ENCODE measurements at places on chromosomes 11 and 22.

DNA sequence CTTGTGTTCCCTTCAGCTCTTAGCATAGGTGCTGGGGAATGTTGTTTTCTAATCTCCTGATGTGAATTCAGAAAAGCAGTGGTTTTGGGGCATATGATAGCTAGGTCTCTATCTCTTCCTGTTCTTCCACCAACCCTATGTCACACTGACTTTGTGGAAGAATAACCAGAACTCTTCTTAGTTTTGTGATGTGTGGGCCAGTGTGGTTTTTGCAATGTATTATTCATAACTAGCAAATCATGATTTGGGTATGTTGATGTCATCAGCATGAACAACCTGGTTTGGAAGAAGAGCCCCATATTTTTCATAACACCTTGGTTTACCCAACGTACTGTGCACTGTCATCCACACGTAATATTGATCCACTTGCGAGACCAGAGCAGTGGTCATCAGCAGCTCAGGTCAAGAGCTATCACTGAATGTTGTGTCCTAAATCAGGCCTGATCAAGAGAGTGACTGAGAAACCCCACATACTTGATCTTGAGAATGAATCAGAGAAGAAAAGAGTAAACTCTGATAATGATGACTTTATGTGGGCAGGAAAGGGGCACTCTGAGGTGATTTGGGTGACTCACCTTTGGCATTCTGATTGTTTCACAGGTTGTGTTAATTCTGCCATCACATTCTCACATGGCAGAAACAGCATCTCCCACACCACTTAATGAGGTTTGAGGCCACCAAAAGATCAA lies 19.4 kb upstream of the MS4A6E start:
- no peak for DNase-seq

- no peak for DNase-seq
These were observed 24.5 kb downstream of the FAM227A start for GRCh38 chr22:38631724-38632123.

- no peak for DNase-seq
These were observed 1430.7 kb downstream of the BRD1 start for GRCh38 chr22:48396785-48397530.

- DNase-seq: no peak
These were observed 759 bp downstream of the CPT1A start for GRCh38 chr11:68840661-68841653.

- peak; percentile 57 for DNase-seq
These were observed at the start of gene B4GALNT4 for GRCh38 chr11:369336-370018. TSS of gene B4GALNT4 (plus strand) at chr11:369499. CDS start at chr11:369804, 305 bp downstream.

- DNase-seq: no peak
These were observed 1.2 kb upstream of the DUSP8 start for GRCh38 chr11:1573077-1573902.

- DNase-seq: no peak
These were observed 452.6 kb downstream of the LUZP2 start for GRCh38 chr11:24949406-24949805.

DNA sequence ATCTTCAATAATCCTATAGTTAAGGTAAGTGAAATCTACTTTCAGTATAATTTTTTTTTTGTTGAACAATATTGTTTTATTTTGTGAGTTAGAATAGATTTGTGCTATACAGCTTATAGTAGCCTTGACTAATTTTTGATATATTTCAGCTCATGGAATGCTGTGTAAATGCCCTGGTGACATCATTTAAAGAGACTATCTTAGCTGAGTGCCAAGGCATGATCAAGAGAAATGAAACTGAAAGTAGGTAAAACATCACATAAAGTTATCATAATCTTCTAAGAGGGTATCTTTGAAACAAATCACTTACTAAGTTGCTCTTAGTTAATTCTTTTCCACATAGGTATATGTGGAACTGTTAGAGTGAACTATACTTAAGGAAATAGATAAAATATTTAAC lies 51.4 kb upstream of the ACAT1 start:
- DNase-seq: no peak

DNA sequence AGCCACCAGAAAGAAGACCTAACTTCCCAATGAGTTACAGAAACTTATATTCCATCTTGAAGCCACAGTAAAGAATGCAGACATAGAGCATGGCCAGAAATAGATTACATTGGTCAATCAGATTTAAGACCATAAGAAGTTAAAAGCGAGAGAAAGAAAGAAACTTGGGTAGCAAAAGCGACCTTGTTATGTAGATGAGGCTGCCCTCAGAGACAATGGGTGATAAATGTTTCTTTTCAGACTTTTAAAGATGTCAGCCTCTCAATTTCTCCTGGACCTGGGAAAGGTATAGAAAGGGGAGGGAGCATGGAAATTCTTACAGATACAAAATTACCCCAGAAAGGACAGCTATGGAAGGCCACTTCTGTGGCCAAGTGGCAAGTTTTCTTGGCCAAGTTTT lies 732.6 kb upstream of the LUZP2 start:
- no peak for DNase-seq

DNA sequence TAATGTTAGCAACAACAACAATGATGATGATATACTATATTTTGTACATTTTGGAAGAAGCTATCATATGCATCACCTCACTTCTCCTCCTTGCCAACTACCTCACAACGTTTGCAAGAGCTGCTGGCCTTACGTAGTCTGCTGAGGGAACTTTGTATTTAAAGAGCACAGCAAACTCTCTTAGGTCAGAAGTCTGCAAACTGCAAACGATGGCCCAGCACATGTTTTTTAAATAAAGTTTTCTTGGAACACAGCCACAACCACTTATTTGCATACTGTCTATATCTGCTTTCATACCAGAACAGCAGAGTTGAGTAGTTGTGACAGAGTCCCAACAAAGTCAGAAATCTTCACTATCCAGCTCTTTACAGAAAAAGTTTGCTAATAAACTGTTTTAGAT lies 261.7 kb downstream of the TENM4 start:
- DNase-seq: no peak

DNA sequence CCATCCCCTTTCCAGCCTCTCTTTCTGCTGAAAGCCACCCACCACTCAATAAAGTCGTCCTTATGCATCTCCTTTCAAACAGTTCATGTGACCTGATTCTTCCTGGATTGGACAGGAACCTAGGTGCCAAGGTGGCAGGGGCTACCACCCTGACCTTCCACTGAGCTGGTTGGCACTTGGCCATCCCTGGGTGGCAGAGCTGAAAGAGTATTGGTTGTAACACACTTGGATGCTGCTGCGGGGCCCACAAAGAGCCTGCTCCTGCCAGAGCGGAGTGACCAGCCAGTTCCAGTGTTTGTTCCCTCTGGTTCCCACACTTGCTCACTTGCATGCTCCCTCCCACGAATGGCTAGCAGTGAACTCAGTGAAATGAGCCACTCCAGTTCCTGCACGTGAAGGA lies 57.2 kb upstream of the OR4C15 start:
- DNase-seq: no peak

GRCh38 chr11:115887316-115887715 lies 383.1 kb upstream of the CADM1 start:
- DNase-seq: no peak

GRCh38 chr11:36230779-36231699 lies 58.2 kb downstream of the COMMD9 start:
- DNase-seq: no peak

DNA sequence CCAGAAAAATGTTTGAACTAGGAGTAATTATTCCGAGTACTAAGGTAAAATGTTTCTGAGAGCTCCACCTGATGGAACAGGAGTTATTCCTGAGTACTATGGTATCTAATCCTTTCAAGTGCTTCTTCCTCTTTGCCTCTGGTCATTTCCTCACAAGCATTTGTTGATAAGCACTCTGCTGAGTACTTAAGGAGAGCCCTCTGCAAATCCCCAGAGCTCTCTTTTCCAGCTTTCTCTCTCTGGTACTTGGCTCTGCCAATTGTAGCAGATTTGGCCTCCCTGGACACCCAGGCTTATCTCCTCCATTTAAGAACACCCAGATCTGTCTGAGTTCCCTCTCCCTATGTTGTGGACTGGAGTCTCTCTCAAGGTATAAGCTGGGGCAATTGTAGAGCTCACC lies 457.0 kb downstream of the MN1 start:
- peak; percentile 22 for DNase-seq

GRCh38 chr22:49672014-49672516 lies 155.6 kb downstream of the BRD1 start:
- no peak for DNase-seq

DNA sequence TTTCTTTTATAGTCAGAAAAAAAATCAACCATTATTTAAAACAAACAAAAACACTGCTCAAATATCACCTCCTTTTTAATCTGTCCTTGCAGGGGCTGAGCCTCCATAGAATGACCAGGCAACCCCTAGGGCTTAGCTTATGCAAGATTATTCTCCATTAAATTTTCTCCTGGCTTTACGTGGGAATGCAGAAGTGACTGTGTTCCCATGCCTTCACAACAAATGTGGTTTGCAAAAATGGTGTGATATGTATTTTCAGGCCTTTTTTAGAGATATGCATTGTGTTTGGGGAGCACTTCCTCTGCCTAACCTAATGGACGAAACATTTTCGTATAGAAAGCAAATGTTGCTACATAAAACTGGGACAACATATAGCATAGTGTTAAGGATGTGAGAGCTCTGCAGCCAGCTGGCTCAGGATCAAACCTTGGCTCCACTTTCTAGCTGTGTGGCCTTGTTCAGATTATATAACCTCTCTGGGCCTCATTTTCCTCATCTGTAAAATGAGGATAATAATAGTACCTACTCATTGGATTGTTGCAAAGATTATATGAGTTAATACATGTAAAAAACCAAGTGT lies 82.6 kb downstream of the PARVA start:
- DNase-seq: no peak

GRCh38 chr11:8913961-8914660 lies 3.1 kb downstream of the AKIP1 start:
- peak; percentile 53 for DNase-seq

GRCh38 chr11:133350045-133350444 lies 182.3 kb downstream of the OPCML start:
- DNase-seq: no peak

DNA sequence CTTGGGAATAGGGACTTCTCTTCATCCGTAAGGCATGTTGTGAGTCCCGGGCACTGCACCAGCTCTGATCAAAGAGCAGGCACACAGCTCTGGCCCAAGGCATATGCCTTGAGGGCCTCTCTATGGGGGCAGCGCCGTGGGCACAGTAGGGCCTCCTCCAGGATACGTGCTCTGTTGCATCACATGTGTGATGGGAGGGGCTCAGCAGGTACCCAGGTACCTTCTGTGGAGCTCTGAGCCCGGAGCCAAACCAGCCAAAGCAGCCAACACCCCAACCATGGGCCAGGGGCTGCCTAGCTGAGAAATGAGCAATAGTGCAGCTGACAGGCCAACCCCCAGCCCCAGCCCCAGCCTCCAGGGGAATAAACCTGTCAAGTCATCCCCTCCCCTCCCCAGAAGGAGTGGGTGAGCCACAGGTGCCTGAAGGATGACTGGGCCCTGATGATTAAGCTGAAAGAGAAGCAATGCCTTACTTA lies 79.7 kb upstream of the SHISAL1 start:
- peak; percentile 4 for DNase-seq

- no peak for DNase-seq
These were observed 36.2 kb upstream of the CSNK2A3 start for GRCh38 chr11:11389238-11389637.

- no peak for DNase-seq
These were observed 8.6 kb upstream of the UPB1 start for GRCh38 chr22:24486501-24486921.

DNA sequence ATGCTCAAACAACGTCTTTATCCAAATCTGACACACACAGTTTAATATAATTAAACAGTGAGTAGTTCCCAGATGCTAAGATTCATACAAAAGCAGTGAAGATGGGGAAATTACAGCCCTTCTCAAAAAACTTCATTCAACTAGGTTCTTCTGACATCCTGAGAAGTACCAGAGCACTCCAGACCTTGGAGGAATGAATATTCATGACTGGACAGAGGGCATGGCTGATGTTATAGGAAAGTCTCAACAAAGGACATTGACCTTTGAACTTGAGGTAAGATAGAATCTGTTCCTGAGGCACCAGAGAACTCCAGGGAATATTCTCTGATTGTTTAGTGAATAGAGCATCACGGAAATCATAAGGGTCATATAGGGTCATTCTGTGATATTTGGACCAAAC lies 106.4 kb upstream of the SLC5A12 start:
- DNase-seq: no peak

DNA sequence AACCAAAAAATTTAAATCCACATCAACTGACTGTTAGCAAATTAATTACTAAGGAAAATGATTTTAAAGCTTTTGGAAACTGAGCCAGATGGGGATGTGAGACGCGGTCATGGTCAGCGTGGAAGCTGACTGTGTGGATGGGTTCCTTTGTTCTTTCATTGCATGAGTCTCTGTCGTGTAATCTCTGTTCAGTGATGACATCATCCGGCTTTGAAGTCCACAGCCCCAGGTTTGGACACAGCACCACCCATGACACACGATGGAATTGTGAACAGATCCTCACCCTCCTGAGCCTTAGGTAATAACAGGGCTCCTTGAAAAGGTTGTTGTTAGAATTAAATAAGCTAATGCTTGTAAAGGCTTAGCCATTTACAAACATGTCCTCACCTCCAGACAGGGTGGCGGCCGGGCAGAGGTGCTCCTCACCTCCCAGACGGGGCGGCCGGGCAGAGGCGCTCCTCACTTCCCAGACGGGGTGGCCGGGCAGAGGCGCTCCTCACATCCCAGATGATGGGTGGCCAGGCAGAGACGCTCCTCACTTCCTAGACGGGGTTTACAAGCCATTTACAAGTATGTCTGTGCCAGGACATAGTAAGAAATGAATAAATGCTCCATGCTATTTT lies 677.3 kb downstream of the TBC1D22A start:
- no peak for DNase-seq

GRCh38 chr11:102237096-102237735 lies 80.1 kb upstream of the BIRC3 start:
- DNase-seq: no peak

- no peak for DNase-seq
These were observed 4.5 kb upstream of the CYB5R2 start for GRCh38 chr11:7677796-7678201.

- DNase-seq: no peak
These were observed 730 bp downstream of the LMNTD2 start for GRCh38 chr11:559712-560304.

DNA sequence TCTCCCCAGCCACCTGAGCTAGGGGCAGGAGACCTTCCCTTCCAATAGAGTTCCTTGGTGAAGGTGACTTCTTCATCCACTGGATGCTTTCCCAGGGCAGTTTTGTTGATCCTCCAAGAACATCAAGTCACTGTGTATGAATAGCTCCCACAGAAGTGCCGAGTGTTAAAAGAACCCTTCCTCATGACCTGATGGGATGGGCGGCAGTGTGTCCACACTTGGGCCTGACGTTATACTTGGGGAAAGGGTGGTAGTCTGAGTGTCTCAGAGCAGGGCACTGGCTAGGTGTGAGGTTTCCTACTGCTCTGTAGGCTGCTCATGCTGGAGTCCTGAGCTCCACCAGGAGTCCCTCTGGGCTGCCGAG lies 7.6 kb upstream of the LYVE1 start:
- no peak for DNase-seq

Measured in WERI-Rb-1 (cell line).